ENCODE measurements at places on chromosomes 7 and 10.

GRCh38 chr7:98229441-98229840 is 18.2 kb downstream of the BHLHA15 start:
- DNase-seq = no peak

DNA sequence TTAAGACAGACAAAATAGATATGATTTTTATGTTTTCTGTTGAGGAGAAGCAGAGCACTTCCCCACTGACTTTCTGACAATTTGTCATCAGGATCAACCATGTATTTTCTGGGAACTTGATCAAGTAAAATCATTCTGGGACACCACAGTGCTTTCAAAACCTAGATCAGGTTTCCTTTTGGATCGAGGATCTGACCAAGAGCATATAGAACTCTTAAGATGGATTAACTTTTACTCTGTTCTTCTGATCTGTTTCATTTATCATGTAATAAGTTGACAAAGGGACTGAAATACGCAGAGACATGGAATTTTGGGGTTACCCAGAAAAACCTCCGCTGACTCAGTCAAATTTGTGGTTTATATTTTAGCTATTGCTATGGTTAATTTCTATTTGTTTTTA is 136.0 kb upstream of the WNT16 start:
- no peak for DNase-seq

DNA sequence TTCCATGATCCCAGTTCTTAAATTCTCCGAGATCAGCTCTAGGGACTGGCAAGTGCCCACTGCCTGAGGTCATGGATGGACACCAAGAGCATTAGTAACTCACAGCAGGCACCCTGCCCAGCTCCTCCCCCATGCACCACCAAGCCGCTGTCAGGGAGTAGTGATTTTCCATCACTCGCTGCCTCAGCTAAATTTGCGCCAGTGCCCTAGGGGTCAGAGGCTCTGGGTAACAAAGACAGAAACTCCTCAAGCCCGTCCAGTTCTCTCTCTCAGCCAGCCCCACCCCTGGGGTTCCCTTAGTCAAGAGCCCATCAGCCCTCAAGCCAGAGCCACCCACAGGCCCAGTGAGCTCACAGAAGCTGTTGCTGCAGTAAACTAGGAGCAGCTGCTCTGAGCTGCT is 30.0 kb downstream of the PAX2 start:
- DNase-seq = no peak

GRCh38 chr10:42987121-42987541 is 89.7 kb upstream of the RET start:
- DNase-seq = no peak

- no peak for DNase-seq
These were observed 228.9 kb upstream of the TCF7L2 start for GRCh38 chr10:112721080-112721698.

DNA sequence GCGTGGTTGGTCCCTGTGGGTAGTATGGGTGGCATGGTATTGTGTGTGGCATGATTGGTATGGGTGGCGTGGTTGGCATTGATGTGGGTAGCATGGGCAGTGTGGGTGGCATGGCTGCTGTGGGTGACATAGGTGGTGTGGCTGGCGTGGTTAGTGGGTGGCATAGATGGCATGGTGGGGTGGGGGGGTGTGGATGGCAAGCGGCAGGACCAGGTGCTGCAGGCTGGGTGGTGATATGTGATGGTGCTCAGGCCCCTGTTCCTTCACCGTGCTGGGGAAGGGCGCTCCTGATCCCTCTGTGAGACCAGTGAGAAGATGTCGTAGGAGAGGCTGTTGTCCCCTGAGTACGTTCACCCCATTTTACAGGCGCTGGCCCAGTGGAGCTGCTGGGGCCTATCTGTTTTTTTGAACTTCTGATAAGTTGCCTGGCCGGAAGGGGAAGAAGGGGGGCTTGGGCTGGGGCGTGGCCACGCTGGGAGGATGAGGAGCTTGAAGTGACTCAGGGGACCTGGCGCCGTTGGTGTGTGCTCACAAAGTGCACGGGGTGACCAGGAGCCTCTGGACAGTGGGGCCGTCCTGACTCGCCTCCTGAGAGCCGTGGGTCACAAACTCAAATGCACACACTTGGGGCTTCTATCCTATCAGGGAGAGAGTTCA is 17.5 kb downstream of the INPP5A start:
- DNase-seq = no peak

- no peak for DNase-seq
These were observed 41.6 kb upstream of the FAM20C start for GRCh38 chr7:150811-151221.

DNA sequence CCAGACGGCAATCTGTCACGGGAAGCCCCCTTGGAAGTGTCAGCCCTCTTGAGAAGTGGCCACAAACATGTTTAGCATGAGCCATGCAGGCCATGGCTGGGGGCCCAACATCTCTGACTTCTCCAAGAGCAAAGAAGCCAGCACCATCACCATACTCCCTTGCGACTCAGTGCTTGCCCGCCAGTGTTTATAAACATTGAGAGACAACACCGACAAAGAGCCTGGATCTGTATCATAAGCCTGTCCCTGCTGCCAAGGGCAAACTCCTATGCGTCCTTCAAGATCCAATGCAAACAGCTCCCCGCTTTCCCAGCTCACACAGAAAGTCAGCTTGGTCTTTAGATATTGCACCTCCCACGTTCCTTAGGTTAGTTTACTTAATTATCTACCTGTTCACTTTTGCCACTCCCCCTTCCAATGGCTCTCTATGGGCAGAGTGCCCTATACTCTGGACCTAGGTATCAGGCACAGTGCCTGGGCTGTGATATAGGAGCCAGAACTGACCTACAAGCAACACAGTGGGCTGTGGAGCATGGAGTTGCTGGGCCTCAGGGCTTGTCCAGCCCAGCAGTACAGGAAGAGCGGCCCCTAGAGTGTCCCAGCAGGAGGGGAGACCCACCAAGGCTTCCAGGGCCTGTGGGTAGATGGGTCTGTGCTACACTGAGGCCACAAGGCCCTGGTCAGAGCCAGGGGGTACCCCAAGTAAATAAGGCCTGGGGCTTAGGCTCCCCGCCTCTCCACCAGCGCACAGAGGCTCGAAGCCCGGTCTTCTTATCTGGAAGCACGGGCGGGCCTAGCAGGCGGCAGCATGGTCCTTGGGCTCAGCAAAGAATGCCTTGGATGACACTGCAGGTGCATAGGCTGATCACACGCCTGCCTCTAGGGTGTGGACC is 37.7 kb downstream of the CAMK2B start:
- DNase-seq = peak; percentile 4

- no peak for DNase-seq
These were observed 6.5 kb downstream of the UROS start for GRCh38 chr10:125816548-125816947.

- DNase-seq = no peak
These were observed 130.8 kb downstream of the SORBS1 start for GRCh38 chr10:95430231-95430951.

DNA sequence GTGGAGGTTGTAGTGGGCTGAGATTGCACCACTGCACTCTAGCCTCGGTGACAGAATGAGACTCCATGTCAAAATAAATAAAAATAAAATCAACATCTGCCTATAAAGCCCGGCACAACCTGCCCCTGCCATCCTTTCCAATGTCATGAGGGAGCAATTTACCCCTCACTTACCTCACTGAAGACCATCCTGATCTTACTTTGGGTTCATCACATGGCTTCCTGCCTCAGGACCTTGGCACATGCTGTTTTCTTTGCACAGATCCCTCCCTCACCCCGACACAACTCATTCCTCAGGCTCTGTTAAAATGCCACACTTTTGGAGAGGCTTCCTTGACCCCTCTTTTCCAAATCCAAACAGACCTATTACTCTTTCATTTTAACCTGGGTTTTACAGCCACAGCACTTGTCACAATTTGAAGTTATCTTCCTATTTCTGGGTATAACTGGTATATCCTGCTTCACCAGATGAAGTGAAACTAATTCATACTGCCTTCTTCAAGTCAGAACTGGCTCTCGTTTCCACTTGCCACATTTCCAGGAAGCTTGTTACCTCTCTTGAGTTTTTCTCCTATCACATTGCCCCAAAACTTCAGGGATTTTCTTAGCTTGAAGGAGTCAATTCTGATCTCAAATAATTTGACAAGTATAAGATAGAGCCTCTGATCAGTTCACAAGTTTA is 69.3 kb upstream of the PARD3 start:
- no peak for DNase-seq

- no peak for DNase-seq
These were observed 435.2 kb upstream of the ETV1 start for GRCh38 chr7:14424675-14425074.

Data from omental fat pad (tissue), 4 donors.